Esophagus muscularis mucosa (tissue), 4 donors: ENCODE measurements at places on chromosomes 11 and 22. TPM values are rescaled to one million over a fixed set of nuclear protein-coding genes. Genes with fewer than 3 reads are reported as not detected.

MYBPC3 gene
- not detected for total RNA-seq

GRCh38 chr11:65505466-65506289 is 6.8 kb downstream of the MALAT1 start:
- peak overlapping the region; percentile 72 for H3K4me3 ChIP-seq
- H3K36me3 ChIP-seq: peaks cover 50% of the 10 kb centered on the region
- peak overlapping the region; percentile 95 for H3K27ac ChIP-seq
- DNase-seq: no peak

- peak within 1 kb of the TSS; percentile 94 for H3K27ac ChIP-seq
- peak within 1 kb of the TSS; percentile 81 for H3K4me3 ChIP-seq
Measured at GRCh38 chr11:34438529-34439507, at the start of gene CAT. CAT (plus strand) TSS chr11:34438934; CDS start chr11:34439014, 80 bp downstream.

- no peaks in the 10 kb centered on the region for H3K27me3 ChIP-seq
- H3K4me1 ChIP-seq: no peaks in the 10 kb centered on the region
- H3K4me3 ChIP-seq: no peak overlapping the region
- no peak for DNase-seq
- no peaks in the 10 kb centered on the region for H3K36me3 ChIP-seq
Measured at GRCh38 chr22:33101550-33101949, 43.4 kb upstream of the SYN3 start.

- no peak for DNase-seq
- no peak overlapping the region for H3K4me3 ChIP-seq
- H3K27ac ChIP-seq: no peak overlapping the region
- no peaks in the 10 kb centered on the region for H3K4me1 ChIP-seq
- peaks cover 4% of the 10 kb centered on the region for H3K27me3 ChIP-seq
Measured at GRCh38 chr11:72441752-72442207, 7.4 kb upstream of the CLPB start.

DNA sequence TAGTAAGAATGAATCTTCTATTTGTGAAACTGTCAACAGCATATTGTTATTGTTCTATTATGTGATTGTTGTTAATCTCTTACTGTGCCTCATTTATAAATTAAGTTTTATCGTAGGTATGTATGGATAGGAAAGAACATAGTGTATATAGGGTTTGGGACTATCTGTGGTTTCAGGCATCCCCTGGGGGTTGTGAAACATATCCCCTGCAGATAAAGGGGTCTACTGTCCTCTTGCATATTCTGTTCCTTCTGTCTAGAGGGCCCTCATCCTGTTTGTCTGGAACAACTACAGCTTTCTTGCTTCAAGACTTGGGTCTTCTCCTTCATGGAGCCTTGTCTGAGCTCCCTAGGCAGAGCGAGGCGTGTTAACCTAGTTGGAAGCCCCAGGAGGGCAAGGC is 159.6 kb downstream of the KIRREL3 start:
- DNase-seq: no peak
- H3K36me3 ChIP-seq: no peaks in the 10 kb centered on the region
- no peaks in the 10 kb centered on the region for H3K4me1 ChIP-seq
- H3K27me3 ChIP-seq: no peaks in the 10 kb centered on the region
- no peak overlapping the region for H3K27ac ChIP-seq

LINC01488 gene
- total RNA-seq: not detected

- H3K27ac ChIP-seq: no peak overlapping the region
- H3K4me3 ChIP-seq: no peak overlapping the region
- no peaks in the 10 kb centered on the region for H3K4me1 ChIP-seq
- no peak for DNase-seq
- H3K27me3 ChIP-seq: no peaks in the 10 kb centered on the region
Measured at GRCh38 chr22:36211237-36211861, 9.7 kb upstream of the APOL4 start.

DNA sequence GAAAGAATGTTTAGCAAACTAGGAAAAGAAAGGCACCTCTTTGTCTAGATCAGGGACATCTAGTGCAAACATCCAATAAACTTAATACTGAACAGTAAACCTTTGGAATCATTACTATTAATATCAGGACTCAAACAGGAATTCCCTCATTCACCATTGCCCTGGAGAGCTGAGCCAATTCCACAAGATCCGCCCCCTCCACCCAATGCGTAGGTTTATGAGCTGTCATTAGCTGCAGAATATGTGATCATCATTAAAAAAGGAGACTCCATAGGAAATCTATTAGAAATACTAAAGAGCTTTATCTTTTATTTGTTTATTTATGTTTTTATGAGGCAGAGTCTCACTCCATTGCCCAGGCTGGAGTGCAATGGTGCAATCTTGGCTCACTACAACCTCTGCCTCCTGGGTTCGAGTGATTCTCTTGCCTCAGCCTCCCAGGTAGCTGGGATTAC is 5.5 kb downstream of the IL17REL start:
- no peak overlapping the region for H3K4me3 ChIP-seq
- H3K36me3 ChIP-seq: no peaks in the 10 kb centered on the region
- H3K4me1 ChIP-seq: no peaks in the 10 kb centered on the region
- H3K27ac ChIP-seq: no peak overlapping the region
- no peak for DNase-seq
- peaks cover 33% of the 10 kb centered on the region for H3K27me3 ChIP-seq

ASCL2 gene
- 0.32 TPM for total RNA-seq

- H3K27ac ChIP-seq: no peak overlapping the region
- no peaks in the 10 kb centered on the region for H3K4me1 ChIP-seq
- no peaks in the 10 kb centered on the region for H3K27me3 ChIP-seq
- no peak for DNase-seq
- H3K36me3 ChIP-seq: no peaks in the 10 kb centered on the region
Measured at GRCh38 chr11:67646535-67647336, 3.8 kb downstream of the ACY3 start.

- no peak for DNase-seq
- H3K4me3 ChIP-seq: no peak overlapping the region
- no peak overlapping the region for H3K27ac ChIP-seq
- H3K4me1 ChIP-seq: peaks cover 14% of the 10 kb centered on the region
Measured at GRCh38 chr11:43689167-43689566, 8.6 kb downstream of the HSD17B12 start.

DNA sequence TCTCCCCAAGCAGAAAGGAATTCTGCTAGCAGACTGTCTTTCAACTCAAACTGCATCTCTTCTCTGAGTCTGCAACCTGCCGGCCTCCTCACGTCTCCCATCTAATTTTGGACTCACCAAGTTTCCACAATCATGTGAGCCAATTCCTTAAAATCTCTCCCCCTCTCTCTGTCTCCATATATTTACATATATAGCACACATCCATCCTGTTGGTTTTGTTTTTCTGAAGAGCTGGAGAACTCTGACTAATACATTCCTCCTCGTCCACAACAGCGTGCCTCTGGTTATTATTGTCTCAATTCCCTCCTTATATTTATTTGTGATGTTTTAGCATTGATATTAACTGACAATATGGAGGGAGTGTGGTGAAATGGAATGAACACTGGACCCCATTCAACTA is 29.6 kb upstream of the FJX1 start:
- H3K4me3 ChIP-seq: no peak overlapping the region
- no peaks in the 10 kb centered on the region for H3K36me3 ChIP-seq
- H3K27ac ChIP-seq: no peak overlapping the region
- no peaks in the 10 kb centered on the region for H3K27me3 ChIP-seq
- no peaks in the 10 kb centered on the region for H3K4me1 ChIP-seq

OR51B5 gene
- not detected for total RNA-seq

OR6A2 gene
- total RNA-seq: not detected

- no peaks in the 10 kb centered on the region for H3K36me3 ChIP-seq
- H3K27me3 ChIP-seq: peaks cover 20% of the 10 kb centered on the region
- peak; percentile 86 for DNase-seq
- no peak overlapping the region for H3K4me3 ChIP-seq
Measured at GRCh38 chr11:134562196-134562595, 150.2 kb upstream of the B3GAT1 start.

DNA sequence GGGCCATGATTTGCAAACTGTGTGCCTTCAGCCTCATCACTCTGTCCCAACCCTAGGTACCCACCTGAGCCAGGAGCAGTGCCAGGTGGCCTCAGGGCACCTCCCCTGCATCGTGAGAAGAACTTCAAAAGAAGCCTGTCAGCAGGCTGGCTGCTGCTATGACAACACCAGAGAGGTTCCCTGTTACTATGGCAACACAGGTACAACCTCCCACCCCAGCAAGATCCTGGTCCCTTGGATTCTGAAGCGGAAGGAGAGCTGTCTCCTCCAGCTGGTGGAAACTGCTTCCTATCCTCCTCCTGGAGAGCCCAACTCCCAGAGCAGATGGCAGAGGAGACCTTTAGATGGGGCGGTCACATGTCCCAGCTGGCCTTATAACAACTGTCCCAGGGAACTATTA is 2.9 kb downstream of the ZP1 start:
- H3K27ac ChIP-seq: no peak overlapping the region
- peaks cover 21% of the 10 kb centered on the region for H3K4me1 ChIP-seq
- H3K4me3 ChIP-seq: no peak overlapping the region
- H3K27me3 ChIP-seq: no peaks in the 10 kb centered on the region

FIBIN gene
- total RNA-seq: 120 TPM

DNA sequence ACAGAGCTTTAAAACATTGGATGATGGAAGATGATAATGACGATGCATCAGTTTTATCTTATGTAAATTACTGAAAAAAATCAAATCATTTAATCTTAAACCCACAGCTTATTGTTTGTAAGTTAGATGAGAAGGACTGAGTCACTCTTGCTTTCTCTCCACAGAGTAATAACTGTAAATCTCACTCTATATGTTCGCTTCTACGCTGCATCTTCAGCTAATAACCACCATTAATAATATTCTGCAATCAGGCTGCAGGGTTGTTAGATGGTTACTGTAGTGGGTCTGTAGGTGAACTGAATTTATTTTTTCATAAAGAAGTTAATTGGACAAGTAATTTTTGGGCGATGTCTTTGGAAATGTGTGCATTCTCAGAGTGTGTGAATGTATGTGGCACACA is 260.0 kb downstream of the FAT3 start:
- no peak overlapping the region for H3K4me3 ChIP-seq
- no peaks in the 10 kb centered on the region for H3K27me3 ChIP-seq
- peak; percentile 19 for DNase-seq
- H3K36me3 ChIP-seq: no peaks in the 10 kb centered on the region
- H3K4me1 ChIP-seq: no peaks in the 10 kb centered on the region

DNA sequence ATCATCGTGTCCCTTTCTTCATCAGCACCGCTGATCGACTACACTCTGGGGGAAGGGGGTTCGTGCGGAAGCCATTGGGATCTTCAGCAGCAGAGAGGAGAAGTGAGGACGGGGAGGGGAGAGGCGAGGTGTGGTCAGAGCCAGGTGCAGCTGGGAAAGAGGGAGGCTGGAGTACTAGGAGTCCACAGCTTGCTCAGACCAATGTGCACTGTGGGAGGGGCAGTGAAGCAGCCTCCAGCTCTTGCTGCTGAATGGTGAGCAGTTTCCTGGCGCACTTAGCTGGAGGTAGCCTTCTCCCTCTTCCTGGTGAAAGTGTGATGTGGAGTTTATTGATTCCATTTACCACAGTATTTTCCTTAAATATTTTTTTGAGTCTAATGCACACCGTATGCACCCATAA is 99.0 kb upstream of the NECTIN1 start:
- H3K36me3 ChIP-seq: no peaks in the 10 kb centered on the region
- no peak overlapping the region for H3K27ac ChIP-seq

PPM1F gene
- 80.7 TPM for total RNA-seq

LSP1 gene
- 10.3 TPM for total RNA-seq

KCNJ4 gene
- not detected for total RNA-seq

KCNC1 gene
- total RNA-seq: not detected

C22orf31 gene
- not detected for total RNA-seq

DNA sequence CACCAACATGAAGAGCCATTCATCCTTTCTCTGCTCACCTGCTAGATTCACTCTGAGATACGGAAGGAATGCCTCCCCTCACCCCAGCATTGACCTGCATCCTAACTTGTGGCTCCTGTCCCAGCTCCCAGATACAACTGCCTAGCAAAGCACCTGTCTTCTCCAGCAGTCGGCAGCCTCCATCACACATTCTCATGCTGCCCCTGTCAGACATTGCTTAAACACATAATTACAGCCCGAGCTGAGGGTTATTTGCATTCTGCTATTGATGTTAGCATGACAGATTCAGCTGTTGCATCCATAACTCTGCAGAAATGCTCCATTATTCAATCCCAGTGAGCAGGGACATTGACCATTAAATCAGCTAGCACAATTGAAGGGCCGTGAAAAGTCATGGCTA is 184.4 kb upstream of the NARS2 start:
- no peaks in the 10 kb centered on the region for H3K36me3 ChIP-seq
- H3K27ac ChIP-seq: no peak overlapping the region
- no peaks in the 10 kb centered on the region for H3K27me3 ChIP-seq
- peaks cover 13% of the 10 kb centered on the region for H3K4me1 ChIP-seq

LRRN4CL gene
- 40.0 TPM for total RNA-seq

- H3K36me3 ChIP-seq: no peaks in the 10 kb centered on the region
- no peak overlapping the region for H3K27ac ChIP-seq
- no peak overlapping the region for H3K4me3 ChIP-seq
- H3K4me1 ChIP-seq: no peaks in the 10 kb centered on the region
- peaks cover 33% of the 10 kb centered on the region for H3K27me3 ChIP-seq
- DNase-seq: no peak
Measured at GRCh38 chr11:115166820-115167219, 337.4 kb downstream of the CADM1 start.

CCDC188 gene
- 0.17 TPM for total RNA-seq

- H3K27ac ChIP-seq: no peak overlapping the region
- DNase-seq: no peak
- H3K36me3 ChIP-seq: no peaks in the 10 kb centered on the region
- H3K27me3 ChIP-seq: no peaks in the 10 kb centered on the region
- H3K4me3 ChIP-seq: no peak overlapping the region
Measured at GRCh38 chr11:122045181-122045586, 70.8 kb downstream of the BLID start.

KRTAP5-9 gene
- not detected for total RNA-seq

DNA sequence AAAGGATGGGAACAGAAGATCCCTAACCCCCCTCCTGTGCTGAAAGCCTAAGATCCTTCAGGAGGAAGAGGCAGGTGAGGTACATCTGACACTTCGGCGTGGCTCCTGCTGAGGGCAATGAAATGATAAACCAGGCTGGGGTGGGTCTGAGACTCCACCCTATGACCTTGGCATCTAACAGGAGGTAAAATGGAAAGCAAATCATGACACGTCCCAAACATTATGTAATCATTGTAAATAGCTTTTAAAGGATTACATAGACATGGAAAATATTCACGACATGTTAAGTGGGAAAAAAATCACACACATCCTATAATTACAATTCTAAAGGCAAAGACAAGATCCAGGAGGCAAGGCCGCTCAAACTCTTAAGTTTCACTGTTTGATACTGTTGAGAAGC is 70.5 kb downstream of the LINC01488 start:
- H3K27me3 ChIP-seq: no peaks in the 10 kb centered on the region
- no peak overlapping the region for H3K4me3 ChIP-seq
- no peak overlapping the region for H3K27ac ChIP-seq
- H3K36me3 ChIP-seq: no peaks in the 10 kb centered on the region
- H3K4me1 ChIP-seq: no peaks in the 10 kb centered on the region
- DNase-seq: no peak

CDON gene
- total RNA-seq: 42.7 TPM

PKDREJ gene
- total RNA-seq: not detected

DNA sequence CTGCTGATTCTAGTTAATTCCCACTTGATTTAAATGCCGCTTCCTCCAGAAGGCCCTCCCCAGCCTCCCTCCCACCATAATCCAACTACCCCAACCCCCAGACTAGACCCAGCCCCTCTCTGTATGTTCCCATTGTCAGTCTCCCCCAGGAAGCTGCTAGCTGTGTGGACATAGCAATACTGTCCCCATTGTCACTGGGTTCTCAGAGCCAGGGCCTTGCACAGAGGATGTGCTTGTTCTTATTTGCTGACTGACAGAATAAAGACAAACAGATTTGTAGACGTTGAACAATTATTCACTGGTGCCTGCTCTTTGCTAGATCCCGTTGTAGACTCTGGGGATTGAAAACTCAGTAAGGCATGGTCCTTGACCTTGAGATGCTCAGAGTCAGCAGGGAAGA is 45.7 kb upstream of the NAV2 start:
- no peak for DNase-seq
- H3K27ac ChIP-seq: no peak overlapping the region
